ENCODE measurements at places on chromosomes 12 and 14.

DNA sequence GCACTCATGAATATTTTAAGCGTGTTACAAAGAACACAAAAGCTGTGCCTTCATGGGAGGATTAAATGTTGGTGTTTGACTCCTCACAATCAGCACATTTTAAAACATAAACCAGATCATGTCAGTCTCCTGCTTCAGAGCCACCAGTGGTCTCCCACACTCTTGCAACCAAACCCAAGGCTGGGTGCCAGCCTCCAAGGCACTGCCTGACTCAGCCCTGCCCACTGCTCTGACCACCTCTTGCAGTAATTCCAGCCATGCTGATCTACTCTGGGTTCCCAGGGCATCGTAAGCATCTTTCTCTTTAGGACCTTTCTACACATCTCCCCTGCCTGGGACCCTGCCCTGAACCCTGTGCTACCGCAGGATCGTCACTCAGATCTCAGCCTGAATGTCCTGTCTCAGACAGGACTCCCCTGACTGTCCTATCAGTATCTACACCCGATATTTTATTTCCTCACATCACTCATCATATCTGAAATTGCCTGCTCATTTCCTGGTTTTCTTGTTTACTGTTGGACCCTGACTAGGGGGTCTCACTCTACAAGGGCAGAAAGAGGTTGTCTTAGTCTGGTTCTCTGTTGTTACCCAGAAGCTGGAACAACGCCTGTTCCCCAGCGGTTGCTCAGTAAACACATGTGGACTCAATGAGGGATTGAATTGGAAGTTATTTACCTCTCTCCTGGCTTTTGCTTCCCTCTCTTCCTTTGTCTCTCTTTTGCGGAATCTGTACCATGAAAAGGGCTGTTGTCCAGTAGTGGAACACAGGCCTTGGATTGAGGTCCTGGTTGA is 449.8 kb downstream of the RAD51B start:
- DNase-seq: no peak

GRCh38 chr14:56501909-56502530 is 77.6 kb upstream of the TMEM260 start:
- DNase-seq: no peak

GRCh38 chr14:72961579-72962335 is 35.5 kb downstream of the DCAF4 start:
- no peak for DNase-seq

DNA sequence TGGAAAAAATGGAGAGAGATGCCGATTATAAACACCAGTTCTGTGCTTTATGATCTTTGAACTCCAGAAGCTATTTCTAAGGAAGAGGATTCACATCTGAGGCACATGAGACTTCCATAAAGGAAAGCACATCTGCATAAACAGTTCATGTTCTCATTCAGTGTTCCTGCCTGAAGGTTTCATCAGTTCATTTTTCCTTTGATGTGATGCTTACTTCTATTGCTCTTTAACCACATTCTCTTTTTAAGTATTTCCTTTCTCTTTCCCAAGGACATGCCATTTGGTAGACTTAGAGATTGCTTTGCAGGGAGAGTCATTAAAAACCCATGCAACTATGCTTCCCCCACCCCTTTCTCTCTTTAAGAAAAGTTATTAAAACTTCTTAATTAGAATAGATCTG is 387.0 kb upstream of the FLRT2 start:
- DNase-seq: no peak

GRCh38 chr12:96375841-96376604 is 24.2 kb downstream of the CDK17 start:
- no peak for DNase-seq

DNA sequence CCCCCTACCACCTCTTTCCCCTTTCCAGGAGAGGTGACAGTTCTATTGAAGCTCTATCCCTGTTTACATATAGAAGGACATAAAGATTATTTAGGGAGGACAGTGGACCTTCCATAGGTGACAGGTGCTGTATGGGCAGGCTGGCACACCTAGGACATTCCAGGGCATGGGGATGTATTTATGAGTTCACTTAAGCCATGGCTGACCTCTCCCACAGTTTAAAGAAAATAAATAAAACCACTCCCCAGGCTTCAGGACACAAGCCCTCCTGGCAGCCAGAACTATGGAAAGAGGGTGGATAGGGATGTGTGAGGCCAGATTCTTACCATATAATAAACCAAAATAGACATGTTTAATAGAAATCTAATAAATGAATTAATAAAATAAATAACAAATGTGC is 85.6 kb upstream of the HOXC13 start:
- no peak for DNase-seq

DNA sequence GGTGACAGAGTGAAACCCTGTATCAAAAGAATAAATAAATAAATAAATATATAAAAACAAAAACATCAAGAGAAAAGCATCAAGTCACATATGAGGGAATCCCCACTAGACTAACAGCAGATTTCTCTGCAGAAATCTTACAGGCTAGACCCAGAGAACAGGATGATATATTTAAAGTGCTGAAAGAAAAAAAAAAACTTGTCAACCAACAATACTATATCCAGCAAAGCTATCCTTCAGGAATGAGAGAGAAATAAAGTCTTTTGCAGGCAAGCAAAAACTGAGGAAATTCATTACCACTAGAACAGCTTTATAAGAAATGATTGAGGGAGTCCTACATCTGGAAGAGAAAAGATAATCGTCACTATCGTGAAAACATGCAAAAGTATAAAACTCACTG is 6.4 kb upstream of the SFSWAP start:
- DNase-seq: no peak

- DNase-seq: peak; percentile 31
Measured at GRCh38 chr12:130677957-130678558, 38.0 kb downstream of the RIMBP2 start.

DNA sequence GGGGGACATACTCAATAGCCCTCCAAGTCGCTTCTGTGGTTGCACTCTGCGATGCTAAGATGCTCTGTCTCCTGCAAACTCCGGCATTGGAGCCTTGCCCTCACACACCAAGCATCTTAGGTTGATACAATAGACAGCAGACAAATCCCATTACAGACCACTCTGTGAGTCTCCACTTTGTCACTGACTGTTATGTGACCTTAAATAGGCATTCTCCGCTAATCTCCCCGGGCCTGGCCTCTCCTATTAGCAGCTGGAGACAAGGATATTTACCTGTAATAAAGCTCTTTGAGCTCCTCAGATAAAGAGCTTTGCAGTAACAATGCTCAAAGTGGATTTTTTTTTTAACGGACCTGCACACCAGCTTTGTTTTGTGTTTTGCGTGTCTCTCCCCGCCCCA is 479.7 kb upstream of the TBX3 start:
- no peak for DNase-seq

Data from NCI-H510A (cell line).